ENCODE measurements at places on chromosomes 1 and 21.

DNA sequence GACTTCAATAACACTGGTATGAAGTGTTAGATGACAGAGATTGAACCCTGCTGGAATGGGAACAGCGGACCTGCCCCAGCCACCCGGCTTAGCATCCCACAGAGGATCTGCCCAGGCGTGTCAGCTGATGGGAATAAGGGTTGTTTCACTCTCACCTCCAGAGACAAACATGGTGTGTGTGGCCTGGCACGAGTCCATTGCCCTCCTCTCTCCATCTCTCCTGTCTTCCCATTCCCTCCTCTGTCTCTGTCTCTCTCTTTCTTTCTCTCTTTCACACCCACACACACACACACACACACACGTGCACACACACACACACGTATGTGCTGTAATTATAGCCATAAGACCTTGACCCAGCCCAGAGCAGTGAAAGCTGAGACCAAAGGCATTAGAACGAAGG is 200.2 kb downstream of the HIVEP3 start:
- no peak for DNase-seq

GRCh38 chr1:3910857-3911845 is 11.1 kb upstream of the C1orf174 start:
- peak; percentile 67 for DNase-seq

DNA sequence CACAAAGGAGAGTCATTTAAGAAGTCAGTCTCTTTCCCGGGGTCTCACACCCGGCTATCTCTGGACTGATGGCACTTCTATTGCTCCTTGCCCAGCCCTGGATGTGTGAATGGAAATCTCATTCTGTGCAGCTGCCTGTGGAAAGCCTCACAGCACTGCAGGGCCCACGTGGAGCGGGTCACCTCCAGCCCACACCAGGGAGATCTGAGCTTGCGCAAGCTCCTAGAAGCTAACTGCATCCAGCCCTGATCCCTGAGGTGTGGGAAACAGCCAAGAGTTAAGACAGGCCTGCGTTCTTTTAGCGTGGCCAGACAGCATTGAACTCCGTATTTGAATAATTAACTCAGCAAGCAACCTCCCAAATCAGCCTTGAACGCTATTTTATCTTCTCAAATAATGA is 150.5 kb downstream of the LRIG2 start:
- DNase-seq: no peak

DNA sequence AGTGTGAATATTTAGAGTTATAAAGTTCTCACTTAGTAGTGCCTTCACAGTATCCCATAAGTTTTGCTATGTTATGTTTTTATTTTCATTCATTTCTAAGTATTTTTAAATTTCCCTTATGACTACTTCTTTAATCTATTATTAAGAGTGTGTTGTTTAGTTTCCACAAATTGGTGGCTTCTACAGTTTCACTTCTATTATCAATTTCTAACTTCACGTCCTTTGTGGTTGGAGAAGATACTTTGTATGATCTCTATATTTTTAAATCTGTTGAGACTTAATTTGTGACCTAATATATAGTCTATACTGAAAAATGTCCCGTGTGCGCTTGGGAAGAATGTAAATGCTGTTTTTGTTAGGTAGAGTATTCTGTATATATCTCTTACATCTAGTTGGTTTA is 11.7 kb downstream of the CHIA start:
- no peak for DNase-seq

- no peak for DNase-seq
Observed at GRCh38 chr1:197918807-197919345, 1.7 kb downstream of the LHX9 start.

DNA sequence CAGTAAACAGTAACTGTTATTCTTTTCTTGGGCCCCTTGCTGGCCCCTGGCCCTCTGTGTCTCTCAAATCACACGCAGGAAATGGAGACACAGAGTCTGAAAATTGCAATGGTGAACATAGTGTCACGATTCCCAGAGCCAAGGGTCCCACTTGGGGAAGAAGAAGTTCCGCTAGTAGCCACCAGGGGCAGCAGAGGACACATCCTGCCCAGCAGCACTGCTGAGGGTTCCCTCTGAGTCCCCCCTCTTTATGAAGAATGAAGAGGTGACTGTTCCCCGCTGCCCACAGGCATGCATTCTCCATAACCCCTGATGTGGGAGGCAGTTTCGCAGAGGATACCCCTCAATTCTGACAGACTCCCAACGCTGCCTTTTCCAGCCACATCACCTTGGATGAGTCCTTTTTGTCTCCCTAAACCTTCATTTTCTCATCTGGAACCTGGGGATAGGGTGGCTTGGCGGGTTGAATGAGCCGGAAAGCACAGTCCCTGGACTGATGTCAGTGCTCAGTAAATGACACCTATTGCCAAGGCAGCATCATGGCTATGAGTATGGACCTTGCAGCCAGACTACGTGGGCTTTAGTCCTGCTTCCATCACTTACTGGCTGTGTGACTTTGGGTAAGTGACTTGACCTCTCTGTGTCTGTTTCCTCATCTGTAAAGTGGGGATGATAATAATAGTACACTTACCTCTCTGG is 238.0 kb upstream of the TMEM51 start:
- DNase-seq: no peak

DNA sequence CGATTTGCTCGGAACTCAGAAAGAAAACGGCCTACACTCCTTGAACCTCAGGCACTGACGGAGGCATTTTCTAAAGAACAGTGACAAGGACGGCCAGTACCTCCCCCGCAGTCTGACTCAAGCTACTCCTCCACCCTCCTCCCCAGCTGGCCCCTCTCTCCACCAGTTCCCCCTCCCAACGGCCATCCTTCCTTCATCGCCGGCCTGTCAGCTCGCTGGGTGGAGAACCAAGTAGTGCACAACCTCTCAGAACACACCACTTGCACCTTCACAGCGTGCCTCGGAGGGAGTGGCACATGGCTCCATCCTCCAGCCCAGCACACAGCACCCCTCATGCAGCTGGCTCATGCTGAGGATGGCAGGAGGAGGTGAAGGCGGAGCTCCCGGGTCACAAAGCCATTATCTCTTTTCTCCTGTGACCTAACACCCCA is 58.8 kb downstream of the TOR1AIP2 start:
- DNase-seq: no peak
